ENCODE measurements at places on chromosomes 16 and 17. TPM values are rescaled to one million over a fixed set of nuclear protein-coding genes. Genes with fewer than 3 reads are reported as not detected.

The ACD gene
- total RNA-seq, result 33.9 TPM

The SLC5A11 gene
- total RNA-seq, result 0.55 TPM

The CSH2 gene
- total RNA-seq, result not detected

- no peaks in the 10 kb centered on the region for H3K36me3 ChIP-seq
- H3K27me3 ChIP-seq, result peaks cover 67% of the 10 kb centered on the region
- H3K27ac ChIP-seq, result no peak within 1 kb of the TSS
- peaks cover 25% of the 10 kb centered on the region for H3K4me1 ChIP-seq
Measured at GRCh38 chr17:13601776-13602551, at the start of gene HS3ST3A1. TSS of gene HS3ST3A1 (minus strand) at chr17:13601929. CDS start at chr17:13601129, 800 bp downstream.

GRCh38 chr16:64370112-64370511 lies 751.8 kb downstream of the CDH11 start:
- no peaks in the 10 kb centered on the region for H3K36me3 ChIP-seq
- no peaks in the 10 kb centered on the region for H3K4me1 ChIP-seq
- no peak overlapping the region for H3K4me3 ChIP-seq
- H3K27me3 ChIP-seq, result no peaks in the 10 kb centered on the region

DNA sequence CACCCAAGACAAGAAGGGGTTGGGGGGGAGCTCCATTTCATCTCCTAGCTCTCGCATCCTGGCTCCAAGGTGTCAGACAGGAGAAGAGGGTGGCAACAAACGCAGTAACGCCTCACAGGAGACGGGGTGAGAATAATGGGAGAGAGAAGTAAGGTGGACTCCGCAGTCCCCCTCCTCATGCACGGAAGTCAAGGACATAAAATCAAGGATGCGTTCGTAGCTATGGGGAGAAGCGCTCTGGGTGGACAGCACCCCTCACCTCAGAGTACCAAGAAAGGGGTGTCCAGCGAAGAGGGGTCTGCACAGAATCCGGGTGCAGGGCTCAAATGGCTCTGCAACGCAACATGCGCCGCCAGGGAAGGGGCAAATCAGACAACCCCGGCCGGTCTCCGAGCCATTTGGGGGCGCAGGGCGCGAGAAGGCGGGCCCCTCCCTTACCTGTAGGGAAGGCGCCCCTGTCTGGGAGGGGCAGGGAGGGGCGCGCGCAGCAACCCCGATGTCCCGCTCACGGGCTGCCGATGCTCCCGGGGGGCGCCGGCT lies 555 bp downstream of the HDAC5 start:
- DNase-seq, result no peak
- no peaks in the 10 kb centered on the region for H3K36me3 ChIP-seq
- H3K4me1 ChIP-seq, result peaks cover 57% of the 10 kb centered on the region
- H3K27ac ChIP-seq, result peak overlapping the region; percentile 91
- H3K4me3 ChIP-seq, result peak overlapping the region; percentile 82
- H3K27me3 ChIP-seq, result no peaks in the 10 kb centered on the region

DNA sequence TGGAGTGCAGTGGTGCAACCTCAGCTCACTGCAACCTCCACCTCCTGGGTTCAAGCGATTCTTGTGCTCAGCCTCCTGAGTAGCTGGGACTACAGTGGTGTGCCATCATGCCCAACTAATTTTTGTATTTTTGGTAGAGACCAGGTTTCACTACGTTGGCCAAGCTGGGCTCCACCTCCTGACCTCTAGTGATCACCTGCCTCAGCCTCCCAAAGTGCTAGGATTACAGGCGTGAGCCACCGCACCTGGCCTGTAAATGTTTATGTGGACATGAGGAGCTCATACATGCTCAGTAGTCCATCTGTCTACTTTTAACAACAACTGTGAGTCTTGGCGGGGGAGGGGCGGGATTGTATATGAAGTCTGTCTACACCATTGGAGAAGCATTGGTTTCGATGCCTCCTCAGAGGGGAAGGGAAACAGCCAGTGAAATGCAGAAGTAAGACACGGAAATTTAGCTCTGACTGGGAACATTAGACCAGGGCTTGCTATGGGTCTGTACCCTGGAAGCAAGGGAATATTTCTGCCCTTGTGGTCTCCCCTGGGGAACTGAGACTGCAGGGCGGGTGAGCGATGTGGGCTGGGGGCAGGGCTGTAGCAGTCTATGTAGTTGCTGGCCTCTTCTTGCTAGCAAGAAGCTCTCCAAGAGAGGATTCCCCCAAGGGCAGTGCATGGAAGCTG lies 9.3 kb downstream of the NUBP1 start:
- H3K27me3 ChIP-seq, result no peaks in the 10 kb centered on the region
- H3K4me1 ChIP-seq, result peaks cover 10% of the 10 kb centered on the region
- peaks cover 83% of the 10 kb centered on the region for H3K36me3 ChIP-seq

- peaks cover 50% of the 10 kb centered on the region for H3K27me3 ChIP-seq
- peaks cover 13% of the 10 kb centered on the region for H3K4me1 ChIP-seq
- no peak overlapping the region for H3K27ac ChIP-seq
- no peaks in the 10 kb centered on the region for H3K36me3 ChIP-seq
- no peak for DNase-seq
- H3K4me3 ChIP-seq, result no peak overlapping the region
Measured at GRCh38 chr16:2852003-2852730, 5.8 kb downstream of the PRSS22 start.

- peak overlapping the region; percentile 92 for H3K27ac ChIP-seq
- DNase-seq, result peak; percentile 78
- H3K4me3 ChIP-seq, result peak overlapping the region; percentile 80
- H3K4me1 ChIP-seq, result peaks cover 39% of the 10 kb centered on the region
Measured at GRCh38 chr16:424623-425081, 797 bp upstream of the RAB11FIP3 start.

GRCh38 chr16:1357906-1358566 lies 6.3 kb downstream of the GNPTG start:
- H3K36me3 ChIP-seq, result peaks cover 41% of the 10 kb centered on the region
- peaks cover 27% of the 10 kb centered on the region for H3K4me1 ChIP-seq
- no peak overlapping the region for H3K27ac ChIP-seq
- no peak overlapping the region for H3K4me3 ChIP-seq

DNA sequence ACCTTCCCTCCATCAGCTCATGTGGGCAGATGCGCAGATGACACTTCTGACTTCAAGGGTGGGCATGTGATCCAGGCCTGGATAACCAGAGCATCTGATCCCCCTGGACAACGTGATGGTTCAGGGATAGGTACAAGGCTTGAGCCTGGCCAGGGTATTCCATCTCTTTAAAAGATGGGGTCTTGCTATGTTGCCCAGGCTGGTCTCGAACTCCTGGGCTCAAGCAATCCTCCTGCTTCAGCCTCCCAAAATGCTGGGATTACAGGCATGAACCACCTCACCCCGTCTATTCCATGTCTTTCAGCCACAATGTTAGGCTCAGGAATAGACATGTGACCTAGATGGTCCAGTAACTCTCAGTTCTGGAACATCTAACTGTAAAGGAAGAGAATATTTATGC lies 20.8 kb downstream of the CRYM start:
- H3K27ac ChIP-seq, result no peak overlapping the region
- DNase-seq, result no peak
- no peaks in the 10 kb centered on the region for H3K27me3 ChIP-seq
- H3K4me3 ChIP-seq, result no peak overlapping the region
